Fibroblast of villous mesenchyme (primary cell): ENCODE measurements at places on chromosomes 6 and 20. TPM values are rescaled to one million over a fixed set of nuclear protein-coding genes. Genes with fewer than 3 reads are reported as not detected.
A peak's percentile ranks its signal among the peaks of the same experiment; 100 is the strongest.

Gene PNPLA1
- not detected in 2 replicates for total RNA-seq

DNA sequence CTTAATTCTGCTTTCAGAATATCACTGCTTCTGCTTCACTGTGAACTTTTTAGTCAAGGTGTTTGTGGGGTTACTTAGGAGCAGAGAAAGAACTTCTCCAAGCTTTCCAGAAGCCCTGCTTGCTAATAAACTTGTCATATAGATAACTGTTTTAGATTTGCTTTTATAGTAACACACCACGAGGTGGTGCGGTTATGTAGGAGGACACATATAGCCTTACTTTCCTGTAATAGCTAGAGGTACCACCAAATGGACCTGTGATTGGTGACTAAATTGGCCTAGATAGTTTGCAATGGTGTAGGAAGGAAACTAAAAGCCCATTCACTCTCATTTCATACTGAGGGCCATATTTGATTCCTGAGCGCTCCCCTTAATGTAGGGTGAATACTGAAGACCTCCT, 52.3 kb upstream of the BCLAF1 start:
- DNase-seq = peak; percentile 26

DNA sequence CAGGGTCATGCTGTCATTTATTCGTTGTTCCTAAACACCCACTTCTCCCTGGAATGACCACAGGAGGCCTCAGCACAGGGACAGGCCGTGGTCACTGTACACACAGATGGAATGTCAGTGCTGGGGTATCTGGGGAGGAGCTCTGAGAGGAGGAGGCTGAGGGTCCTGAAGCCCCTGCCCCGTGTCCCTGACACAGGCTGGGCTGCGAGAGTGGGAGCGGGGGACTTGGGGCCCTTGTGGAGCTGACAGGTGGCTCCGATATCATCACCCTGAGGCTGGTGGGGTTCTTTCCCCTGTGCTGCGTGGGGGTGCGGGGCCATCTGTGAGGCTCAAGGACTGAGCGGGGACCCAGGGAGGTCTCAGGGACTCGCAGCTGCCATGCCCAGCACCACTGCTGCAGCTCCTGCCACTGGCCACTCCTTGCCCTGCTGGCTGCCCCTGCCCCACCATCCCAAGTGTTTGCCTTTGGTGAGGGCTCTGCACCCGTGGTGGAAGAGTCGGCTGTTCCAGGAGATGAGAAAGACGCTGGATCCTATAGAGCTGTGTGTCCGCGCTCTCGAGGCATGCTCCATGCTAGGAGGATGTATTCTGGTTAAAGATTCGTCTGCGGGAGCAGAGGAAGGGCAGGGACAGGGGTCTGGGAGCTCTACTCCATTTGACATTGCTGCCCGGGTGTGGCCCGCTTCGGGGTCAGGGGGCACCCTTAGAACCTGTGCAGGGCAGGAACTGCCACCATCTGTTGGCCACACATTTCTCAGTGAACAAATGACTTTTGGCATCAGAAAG, 18.9 kb downstream of the NPEPL1 start:
- DNase-seq = no peak

GRCh38 chr6:166785131-166785530, 158.1 kb upstream of the RPS6KA2 start:
- no peak for DNase-seq

Gene SLC4A11
- 1.6 and 1.7 TPM in 2 replicates for total RNA-seq

GRCh38 chr20:37530696-37531095, 3.0 kb upstream of the BLCAP start:
- no peak for DNase-seq

- no peak for DNase-seq
Observed at GRCh38 chr6:123117145-123117908, 121.3 kb downstream of the CLVS2 start.
